ENCODE measurements at places on chromosomes 2 and 18.

GRCh38 chr2:63257473-63257872, 206.8 kb downstream of the OTX1 start:
- no peak for DNase-seq

- DNase-seq = no peak
Measured at GRCh38 chr18:50311650-50312049, 24.2 kb upstream of the CXXC1 start.

DNA sequence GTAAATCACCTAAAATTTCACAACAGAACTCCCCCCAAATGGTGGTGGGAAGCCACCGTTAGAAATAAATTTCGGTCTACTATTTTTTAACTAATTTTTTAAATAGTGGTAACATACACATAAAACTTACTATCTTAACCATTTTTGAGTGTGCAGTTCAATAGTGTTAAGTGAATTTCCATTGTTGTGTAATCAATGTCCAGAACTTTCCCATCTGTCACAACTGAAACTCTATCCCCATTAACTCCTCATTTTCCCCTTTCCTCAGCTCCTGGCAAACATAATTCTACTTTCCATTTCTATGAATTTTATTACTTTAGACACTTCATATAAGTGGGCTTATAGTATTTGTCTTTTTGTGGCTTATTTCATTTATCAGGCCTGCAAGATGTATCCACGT, 34.1 kb upstream of the HNMT start:
- DNase-seq = no peak

- peak; percentile 18 for DNase-seq
Measured at GRCh38 chr2:118121986-118122524, 33.8 kb downstream of the INSIG2 start.

DNA sequence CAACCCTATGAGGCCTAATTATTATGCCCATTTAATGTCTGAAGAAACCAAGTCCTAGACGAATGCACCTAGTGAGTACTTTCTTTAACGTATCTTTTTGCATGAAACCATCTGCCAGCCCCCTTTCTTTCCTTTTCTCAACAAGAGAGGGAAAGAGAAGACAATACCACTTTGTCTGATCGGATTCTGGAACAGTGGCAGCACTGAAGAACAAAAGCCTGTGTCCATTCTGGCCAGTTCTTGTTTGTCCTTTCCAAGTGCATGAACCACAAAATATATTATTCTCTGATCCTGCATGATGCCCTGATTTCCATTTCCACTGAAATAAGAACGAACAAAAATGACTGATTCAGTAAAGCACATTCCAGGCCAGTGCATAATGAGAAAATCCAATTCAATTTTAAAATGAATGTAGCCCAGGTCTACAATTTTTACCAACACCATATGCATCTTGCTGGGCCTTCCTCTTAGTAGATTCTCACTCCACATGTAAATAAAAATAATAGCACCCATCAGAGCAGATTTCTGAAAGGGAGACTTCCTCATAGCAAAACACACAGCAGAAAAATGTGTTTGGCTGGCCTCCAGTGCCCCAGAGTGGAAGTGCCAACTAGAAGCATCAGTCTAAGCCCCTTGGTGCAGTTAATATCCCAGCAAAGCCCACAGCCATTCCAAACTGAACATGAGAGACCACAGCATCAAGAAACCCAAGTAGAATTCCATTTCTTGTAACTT, 422.6 kb upstream of the ID2 start:
- no peak for DNase-seq

DNA sequence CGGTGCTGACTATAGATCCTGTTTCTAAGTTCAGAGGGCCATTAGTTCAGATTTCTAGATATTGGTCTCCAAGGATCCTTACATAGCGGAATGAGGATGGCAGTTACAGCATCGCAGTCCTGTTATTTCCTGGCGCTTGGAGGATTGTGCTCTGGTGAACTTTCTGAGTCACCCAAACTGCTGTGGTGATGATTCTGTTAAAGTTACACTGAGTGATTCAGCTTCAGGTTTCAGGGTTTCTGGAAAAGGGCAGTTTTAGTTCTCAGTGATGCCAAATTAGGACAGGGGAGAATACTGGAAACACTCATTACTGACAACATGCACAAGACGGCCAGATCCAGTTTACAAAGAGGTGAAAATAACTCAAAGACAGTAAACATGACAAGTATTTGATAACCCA, 52.1 kb upstream of the ANKRD62 start:
- DNase-seq = peak; percentile 90

- no peak for DNase-seq
Measured at GRCh38 chr2:25414781-25415180, 73.1 kb upstream of the DNMT3A start.
